Cortex of kidney (tissue), 1 donor: ENCODE measurements at places on chromosomes 5 and 9.

- no peak for DNase-seq
Measured at GRCh38 chr5:67623078-67623477, 426.5 kb upstream of the CD180 start.

GRCh38 chr9:96874947-96875460 is 20.7 kb upstream of the ZNF782 start:
- DNase-seq = no peak

DNA sequence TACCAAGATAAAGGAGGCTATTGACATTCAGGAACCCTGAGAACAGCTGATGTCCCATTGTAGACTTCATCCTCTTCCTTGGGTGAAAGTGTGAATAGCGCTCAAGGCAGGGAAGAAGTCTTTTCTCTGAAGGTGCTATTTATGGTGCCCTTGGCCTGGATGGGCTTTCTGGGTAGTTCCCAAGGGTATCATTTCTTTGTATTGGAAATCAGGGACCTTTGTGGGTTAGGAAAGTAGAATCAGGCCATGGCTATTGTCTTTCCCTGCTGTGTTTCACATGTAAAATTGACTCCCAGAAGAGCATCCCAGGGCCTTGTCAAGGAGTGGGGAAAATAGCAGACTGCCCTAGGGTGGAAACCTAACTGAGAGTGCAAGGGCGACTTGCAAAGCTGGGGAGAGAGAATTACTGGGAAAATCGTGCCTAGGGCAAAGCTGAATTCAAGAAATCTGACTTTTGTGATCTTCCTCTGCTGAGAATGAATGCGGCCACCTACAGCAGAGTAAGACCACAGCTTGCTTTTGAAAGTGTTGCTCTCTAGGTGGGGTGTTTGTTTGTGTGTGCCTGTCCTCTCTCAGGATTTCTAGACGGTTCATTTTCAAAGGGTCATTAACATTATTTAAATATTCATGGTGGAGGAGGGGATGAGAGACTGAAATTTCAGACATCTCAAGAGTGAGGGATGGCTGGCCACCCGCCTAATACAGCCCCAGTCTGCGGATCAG is 160.6 kb downstream of the C9orf152 start:
- DNase-seq = no peak

GRCh38 chr5:33563530-33563929 is 122.8 kb downstream of the TARS1 start:
- DNase-seq = no peak

DNA sequence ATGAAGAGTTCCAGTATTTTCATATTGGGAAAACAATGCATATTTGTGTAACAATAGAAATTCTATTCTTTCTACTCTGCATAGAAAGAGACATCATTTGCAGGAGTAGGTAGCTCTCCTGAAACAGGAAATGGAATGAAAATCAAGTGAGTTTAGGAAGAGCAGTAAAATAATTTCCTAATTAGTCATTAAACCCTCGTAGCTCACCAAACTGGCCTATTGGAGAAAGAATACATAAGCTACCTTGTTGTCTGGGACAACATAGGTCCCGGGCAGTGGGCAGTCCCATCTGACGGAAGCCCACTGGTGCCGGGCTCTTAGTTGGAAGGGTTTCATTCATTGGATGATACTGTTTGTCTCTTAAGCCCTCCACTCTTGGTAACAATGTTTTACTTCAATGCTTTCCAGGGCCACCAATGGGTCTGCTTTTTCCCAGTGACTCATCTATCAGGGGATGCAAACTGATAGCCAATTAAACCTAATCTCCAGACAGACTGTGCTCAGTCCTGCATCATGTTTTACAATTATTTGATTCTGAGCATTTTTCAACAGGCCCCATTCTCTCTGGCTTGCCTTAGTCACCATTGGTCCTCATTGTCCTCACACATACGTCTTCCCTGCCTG is 46.5 kb downstream of the GNA14 start:
- DNase-seq = no peak

DNA sequence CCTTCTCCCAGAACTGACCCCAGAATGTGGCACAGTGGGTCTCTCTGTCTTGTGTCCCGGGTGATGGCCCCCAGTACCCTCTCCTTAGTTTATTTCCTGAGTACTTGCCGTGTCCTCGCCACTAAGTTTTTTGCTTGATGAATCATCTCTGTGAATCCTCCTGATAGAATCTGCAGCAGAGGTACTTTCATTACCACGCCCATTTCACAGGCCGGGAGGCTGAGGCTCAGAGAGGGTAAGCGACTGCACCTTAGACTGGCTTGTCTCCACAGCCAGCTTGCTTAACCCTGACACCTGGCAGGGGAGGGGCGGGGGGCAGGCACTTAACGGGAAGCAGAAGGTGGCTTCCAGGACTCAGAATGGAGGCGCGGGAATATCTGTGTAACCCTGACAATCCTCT is 7.9 kb upstream of the IER5L start:
- DNase-seq = no peak

DNA sequence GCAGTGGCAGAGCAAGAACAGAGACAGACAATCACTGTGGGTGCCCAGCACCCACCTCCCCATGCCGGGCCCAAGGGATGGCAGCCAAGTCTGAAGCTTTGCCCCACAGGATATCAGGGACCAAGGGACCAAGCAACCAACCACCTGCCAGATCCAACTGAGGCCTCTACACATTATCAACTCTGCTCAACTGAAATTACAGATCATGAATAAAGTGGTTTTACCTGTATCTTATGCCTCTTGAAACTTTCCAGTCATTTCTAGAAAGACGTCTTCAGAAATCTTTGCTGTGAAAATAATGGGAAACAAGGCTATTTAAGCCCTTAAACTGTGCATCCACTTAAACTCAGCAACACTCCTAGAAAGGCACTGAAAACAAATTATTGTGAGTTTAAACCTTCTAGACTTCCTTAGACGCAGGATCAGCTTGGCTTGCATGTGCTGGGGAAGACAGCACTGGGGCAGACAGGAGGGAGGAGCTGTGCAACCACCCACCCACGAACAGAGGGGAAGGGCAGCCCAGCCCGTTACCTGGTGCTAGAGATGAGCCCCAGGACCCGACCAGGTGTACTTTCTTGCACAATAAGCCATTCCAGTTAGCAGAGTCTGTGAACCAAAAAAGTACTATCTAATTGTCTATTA is 80.0 kb downstream of the SEMA4D start:
- DNase-seq = no peak

- no peak for DNase-seq
Measured at GRCh38 chr5:91074615-91075014, 308.5 kb downstream of the ARRDC3 start.

- DNase-seq = no peak
Measured at GRCh38 chr5:113325054-113325453, 109.7 kb downstream of the TSSK1B start.

DNA sequence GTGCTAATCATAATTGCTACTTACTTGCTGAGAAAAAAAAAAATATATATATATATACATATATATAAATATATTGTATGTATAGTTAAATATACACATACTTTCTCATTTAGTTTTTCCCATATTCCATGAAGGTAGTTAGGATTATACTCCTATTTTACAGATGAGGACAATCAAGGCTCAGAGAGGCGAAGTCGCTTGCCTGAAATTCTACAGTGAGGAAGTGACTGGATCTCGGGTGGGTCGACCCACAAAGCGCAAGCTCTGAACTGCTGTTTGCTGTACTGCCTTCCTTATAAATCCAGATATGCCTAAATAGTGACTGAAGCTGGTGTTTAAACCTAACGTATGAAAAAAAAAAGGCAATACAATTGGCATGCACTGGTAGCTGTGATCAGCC is 148.3 kb upstream of the TBC1D2 start:
- DNase-seq = no peak

DNA sequence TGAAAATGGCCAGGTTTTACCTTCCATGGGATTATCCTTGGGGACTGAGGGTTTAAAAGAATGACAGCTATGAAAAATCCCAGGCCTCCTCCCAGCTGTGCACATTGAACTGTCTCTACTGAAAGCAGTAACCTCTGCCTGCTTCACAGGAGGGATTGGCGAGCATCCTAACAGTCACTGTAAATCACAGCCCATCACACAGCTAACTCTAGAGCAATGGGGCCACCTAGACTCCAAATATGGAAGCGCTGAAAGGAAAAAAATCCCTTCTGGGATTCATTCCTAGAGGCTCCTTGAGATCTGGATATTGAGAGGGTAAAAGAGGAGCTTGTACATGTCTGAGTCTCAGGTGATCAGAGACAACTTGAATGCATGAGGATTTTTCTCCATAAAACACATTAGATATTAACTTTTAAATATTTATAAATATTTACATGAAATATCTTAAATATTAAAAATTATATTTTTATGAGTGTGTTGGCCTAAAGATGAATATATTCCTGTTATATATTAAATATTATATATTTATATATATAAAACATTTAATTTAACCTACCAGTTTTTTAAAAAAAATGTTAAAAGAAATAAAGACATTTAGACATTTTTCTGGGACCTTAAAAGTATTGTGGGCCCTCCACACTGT is 133.8 kb upstream of the SLC24A2 start:
- no peak for DNase-seq

- no peak for DNase-seq
Measured at GRCh38 chr5:100517301-100517974, 17.7 kb upstream of the FAM174A start.

- no peak for DNase-seq
Measured at GRCh38 chr5:142544071-142544753, 141.7 kb downstream of the FGF1 start.

DNA sequence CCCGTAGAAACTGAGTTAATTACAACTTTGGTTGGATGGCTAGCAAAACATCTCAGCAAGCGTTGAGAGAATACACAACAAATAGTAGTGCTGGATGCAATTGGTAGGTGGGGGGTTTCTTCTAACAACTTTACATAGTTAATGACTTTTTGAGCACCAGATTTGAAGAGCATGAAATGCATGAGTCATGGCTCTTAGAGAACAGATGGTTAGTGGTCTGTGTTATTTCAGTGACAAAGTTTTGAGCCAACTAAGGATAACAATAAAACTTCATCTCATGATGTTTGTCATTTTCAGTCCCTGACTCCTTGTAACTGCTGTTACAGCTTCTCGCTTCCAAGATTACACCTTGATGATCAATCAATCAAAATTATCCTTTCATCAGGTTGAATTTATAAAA is 399.0 kb upstream of the BRINP1 start:
- no peak for DNase-seq

DNA sequence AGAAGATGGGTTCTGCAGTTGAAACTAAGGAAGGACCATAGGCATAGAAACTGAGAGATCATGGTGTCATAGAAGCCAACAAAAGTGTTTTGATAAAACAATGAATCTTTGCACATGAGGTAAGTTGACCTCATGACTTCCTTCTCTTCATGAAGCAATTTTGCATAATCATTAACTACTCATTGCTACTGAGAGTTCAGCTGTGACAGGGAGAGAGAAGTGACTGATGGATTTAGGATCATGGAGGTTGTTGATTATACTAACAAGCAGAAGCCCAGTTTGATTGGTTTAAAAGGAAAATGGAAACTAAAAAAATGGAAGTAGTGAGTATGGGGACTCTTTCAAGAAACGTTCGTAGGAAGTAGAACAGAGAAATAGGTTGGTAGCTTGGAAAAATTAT is 51.2 kb downstream of the PARP8 start:
- no peak for DNase-seq

- no peak for DNase-seq
Measured at GRCh38 chr5:124842725-124843595, 96.5 kb upstream of the ZNF608 start.

GRCh38 chr5:37771731-37772130 is 68.1 kb downstream of the GDNF start:
- DNase-seq = no peak

GRCh38 chr9:37952731-37953130 is 48.8 kb upstream of the SLC25A51 start:
- no peak for DNase-seq

DNA sequence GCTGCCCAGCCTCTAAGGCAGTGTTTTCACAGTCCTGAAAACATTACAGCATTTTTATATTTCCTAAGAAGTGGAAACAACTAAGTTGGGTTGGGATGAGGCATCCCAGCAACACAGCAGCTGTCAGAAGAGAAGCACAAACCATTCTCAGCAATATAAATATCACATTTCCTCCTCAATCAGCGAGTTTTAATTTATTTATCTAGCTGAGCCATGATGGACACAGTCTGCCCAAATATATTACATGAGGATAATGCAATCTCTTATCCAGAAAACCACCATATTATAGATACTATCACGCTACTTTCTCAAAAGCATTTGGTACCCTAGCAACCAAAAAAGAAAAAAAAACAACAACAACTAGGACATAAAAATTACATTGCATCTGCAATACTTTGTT is 158.5 kb downstream of the FSTL4 start:
- no peak for DNase-seq

DNA sequence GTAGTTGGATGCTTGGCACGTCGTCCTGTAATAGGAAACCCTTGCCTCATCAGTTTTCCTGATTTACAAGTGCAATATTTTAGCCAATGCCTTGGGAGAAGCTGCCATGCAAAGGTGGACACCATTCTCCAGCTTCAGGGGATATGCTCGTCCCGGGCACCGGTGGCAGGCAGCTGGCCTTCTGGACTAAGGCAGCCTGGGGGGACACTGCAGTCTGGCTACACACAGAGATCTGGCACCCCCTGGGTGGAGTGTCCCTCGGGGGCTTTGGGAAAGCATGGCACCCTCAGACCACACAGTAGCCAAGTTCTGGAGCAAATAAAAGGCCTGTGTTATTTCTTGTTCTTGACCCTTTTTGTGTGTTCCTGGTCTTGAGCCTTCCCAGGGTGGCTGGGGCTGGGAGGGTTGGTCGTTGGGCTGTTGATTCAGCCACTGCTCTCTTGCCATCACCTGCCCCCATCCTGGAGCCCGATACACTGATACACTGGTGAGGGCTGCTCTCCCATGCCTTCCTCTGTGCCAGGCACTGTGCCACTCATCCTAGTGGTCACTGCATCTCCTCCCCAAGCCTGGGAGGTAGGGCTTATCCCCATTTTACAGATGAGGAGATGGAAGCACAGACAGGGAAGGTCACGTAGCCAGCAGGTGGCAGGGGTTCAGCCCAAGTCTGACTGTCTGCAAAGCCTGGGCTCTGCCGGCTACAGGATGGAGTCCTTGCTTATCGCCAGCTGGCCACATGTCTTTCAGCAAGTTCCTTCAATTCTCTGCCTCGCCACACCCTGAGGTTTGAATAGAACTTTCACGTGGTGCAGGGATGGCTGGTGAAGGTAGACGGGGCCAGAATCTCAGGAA is 134.1 kb downstream of the RGS3 start:
- DNase-seq = no peak

GRCh38 chr5:36389245-36389644 is 87.5 kb upstream of the RANBP3L start:
- DNase-seq = no peak
